ENCODE measurements at places on chromosomes 13 and 19.

DNA sequence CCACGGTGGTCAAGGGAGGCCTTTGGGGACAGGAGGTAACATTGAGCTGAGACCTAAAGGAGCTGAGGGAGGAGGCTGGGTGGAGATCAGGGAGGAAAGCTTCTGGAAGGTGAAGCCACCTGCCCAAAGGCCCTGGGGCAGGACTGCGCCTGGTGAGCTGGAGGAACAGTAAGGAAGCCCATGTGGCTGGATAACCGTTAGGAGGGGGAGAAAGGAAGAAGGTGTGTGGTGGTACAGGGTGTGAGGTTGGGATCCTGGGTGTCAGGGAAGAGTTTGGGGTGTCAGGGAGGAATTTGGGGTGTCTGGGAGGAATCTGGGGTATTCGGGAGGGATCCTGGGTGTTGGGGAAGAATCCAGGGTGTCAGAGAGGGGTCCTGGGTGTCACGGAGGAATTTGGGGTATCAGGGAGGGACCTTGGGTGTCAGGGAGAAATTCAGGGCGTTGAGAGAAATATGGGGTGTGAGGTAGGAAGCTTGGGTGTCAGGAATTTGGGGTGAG, 695 bp downstream of the TICAM1 start:
- ATAC-seq = peak; percentile 18

DNA sequence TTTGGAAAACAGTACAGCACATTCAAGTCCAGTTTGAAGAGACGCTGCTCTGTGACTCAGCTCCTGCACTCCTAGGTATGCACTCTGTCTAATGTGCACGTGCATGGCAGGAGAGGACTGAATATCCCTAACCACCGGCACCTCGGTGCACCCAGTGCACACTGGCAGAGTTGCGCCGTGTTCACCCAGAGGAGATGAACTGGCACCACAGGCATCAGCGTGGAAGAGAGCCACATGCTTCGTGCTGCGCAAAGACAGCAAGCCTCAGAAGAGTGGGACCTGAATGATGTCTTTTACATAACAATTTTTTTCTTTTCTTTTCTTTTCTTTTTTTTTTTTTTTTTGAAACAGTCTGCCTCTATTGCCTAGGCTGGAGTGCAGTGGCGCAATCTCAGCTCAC, 122.3 kb downstream of the DPF1 start:
- ATAC-seq = no peak

- ATAC-seq = no peak
Observed at GRCh38 chr13:99256709-99257108, 1.5 kb downstream of the GPR18 start.

GRCh38 chr13:41579881-41580280, 122.5 kb downstream of the RGCC start:
- ATAC-seq = no peak

GRCh38 chr13:42561752-42562467, 12.0 kb upstream of the TNFSF11 start:
- ATAC-seq = no peak

GRCh38 chr13:50594276-50595051, 249.0 kb downstream of the DLEU7 start:
- ATAC-seq = no peak

DNA sequence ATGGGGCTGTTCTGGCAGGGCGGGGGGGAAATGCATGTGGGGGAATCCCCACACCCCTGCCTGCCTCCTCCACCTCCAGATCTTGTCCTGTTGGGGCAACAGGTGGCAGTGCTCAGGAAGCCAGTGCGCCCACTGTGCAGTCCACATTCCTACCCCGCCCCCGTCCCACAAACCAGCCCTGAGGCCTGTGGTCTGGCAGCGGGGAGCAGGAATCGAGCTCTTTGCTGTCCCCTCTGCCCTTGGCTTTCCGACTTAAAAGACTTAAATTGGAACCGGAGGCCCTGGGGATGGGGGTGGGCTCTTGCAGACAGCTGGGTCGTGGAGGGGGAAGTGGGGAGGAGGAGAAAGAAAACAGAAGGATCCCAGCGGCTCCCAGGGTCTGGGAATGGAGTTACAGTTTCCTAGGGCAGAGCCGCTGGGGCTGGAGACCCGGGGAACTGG, 4.3 kb downstream of the NANOS3 start:
- no peak for ATAC-seq

DNA sequence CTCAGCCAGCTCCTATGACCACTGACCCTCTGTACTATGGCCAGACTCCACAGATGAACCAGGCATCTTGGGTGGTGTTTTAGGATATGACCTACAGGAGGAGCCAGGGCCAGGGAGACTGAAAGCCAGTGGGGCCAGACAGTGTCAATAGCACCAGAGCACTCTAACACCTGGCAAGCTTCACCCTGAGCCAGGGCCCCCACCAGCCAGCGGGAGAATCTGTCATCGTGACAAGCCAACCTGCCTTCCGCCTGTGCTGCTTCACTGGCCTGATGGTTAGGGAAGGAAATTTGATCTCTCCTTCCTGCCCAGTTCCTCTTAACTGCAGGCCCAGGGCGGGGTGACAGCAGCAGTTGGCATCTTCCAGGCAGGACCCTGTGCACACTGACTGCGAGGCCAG, 222.4 kb downstream of the UQCRFS1 start:
- no peak for ATAC-seq

- no peak for ATAC-seq
Observed at GRCh38 chr19:10826231-10826630, 9.8 kb downstream of the TMED1 start.

- ATAC-seq = peak; percentile 73
Observed at GRCh38 chr19:19214892-19215291, 3.1 kb downstream of the NCAN start.

DNA sequence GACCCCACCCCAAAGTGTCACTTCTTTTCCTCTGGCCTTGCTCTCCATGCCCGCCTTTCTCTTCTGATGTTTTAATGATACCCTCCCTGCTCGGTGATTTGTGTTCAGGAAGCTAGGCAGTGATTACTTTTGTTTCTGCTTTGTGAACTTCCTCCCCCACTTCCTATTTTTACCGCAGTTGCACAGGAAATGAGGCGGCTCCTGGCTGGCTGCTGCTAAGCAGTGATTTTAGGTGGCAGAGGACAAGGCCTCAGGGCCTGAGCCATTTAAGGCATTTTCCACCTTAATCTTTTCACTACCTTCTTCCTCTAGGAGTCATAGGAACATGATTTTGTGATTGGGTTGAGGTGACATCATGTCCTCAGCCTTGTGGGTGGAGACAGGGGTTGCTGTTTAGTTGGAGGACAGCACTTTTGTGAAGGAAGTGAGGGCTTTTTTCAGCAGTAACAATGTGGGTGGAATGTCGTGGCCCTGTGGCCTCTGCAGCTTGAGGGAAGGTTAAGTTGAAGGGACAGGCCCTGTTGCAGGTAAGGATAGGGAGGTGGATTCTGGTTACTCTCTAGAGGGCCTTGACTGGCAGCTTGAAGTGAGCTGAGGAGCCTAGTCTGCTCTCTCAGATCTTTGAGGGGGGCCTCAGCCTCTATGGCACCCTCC, 15.7 kb downstream of the GARRE1 start:
- peak; percentile 47 for ATAC-seq

GRCh38 chr13:101019126-101019525, 344.5 kb upstream of the TMTC4 start:
- peak; percentile 32 for ATAC-seq

DNA sequence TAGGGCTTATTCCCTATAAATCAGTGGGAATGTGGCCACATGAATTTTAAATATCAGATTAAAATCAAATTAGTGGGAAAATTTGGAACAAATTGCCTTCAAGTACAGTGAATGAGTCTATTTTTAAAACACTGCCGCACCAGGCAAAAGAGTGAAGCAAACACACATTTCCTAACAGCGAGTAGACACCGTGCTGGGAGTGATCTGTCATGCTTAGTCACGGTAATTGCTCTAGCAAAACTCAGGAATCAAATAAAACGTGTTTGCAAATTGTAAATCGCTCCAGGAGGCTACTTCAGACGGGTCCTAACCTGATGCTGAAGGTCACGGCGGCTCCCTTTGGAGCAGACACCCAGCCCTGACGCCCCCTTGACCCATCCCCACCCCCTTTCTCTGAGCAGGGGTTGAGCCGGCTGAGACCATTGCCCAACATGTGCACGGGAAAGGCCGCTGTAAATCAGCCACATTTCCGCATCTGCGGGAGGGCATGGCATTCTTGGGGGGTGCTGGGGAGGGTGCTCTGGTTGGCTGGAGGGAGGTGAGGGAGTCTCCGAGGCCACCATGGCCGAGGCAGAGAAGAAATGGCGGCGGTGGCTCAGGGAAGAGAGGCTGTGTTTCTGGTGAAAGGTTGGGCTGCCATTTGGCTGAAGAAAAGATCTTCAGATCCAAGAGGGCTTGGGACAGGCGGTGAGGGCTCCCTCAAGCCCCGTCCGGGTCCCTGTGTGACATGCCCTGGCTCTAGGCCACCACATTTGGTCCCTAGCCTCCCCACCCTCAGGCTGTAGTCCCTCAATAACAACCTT, 8.9 kb downstream of the CEBPA start:
- ATAC-seq = peak; percentile 68

DNA sequence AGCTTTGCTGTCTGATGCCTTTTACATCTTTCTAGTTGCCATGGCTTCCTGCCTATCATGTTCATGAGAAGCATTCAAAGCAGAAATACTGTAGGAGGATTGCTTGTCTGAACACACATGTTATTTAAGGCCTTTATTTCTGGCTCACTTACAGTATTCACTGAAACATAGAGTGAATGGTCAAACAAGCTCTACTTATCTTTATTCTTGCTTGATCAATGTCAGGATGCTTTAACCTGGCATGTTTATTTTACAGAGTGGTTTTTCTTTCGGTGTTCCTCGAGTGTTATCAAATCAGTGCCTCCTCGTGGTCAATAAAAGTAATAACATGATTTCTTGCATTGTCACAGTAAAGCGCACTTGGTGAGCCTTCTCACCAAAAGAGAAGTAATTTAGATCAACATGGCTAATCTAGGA, 73.5 kb upstream of the PCDH17 start:
- no peak for ATAC-seq

GRCh38 chr19:17406887-17407196, 1.4 kb upstream of the BST2 start:
- no peak for ATAC-seq

- ATAC-seq = no peak
Observed at GRCh38 chr13:60662595-60662994, 265.6 kb downstream of the TDRD3 start.

- ATAC-seq = no peak
Observed at GRCh38 chr13:23146006-23146405, 34.8 kb upstream of the SGCG start.

- ATAC-seq = no peak
Observed at GRCh38 chr13:73740666-73741065, 393.5 kb downstream of the KLF12 start.

DNA sequence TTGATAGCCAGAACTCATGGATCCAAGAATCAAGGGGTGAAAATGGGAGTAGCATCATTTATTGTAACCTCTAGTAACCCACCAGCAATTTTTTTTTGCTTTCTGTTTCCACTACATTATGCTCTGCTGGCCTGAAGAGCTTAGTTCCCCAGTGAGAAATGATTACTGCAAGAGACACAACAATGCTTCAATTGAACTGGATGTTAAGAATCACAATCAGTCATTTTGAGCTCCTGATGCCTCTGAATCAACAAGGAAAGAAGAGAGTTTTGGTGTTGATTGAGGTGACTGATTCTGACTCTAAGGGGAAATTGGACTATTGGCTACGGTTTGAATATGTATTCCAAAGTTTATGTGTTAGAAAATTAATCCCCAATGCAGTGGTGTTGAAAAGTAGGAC, 1084.4 kb downstream of the SLITRK1 start:
- ATAC-seq = no peak

- peak; percentile 48 for ATAC-seq
Observed at GRCh38 chr19:40284501-40285352, at the start of gene AKT2. TSS of gene AKT2 (minus strand) at chr19:40285345. CDS start at chr19:40265267, 20,078 bp downstream.

GRCh38 chr13:113561417-113562084, 23.0 kb upstream of the TFDP1 start:
- ATAC-seq = no peak

- ATAC-seq = peak; percentile 83
Observed at GRCh38 chr19:4556597-4557127, 2.8 kb downstream of the SEMA6B start.

- ATAC-seq = peak; percentile 88
Observed at GRCh38 chr13:29595380-29596063, at the start of gene SLC7A1. TSS of gene SLC7A1 (minus strand) at chr13:29595688. CDS start at chr13:29536188, 59,500 bp downstream.

- no peak for ATAC-seq
Observed at GRCh38 chr13:109819874-109820273, 33.5 kb upstream of the IRS2 start.

DNA sequence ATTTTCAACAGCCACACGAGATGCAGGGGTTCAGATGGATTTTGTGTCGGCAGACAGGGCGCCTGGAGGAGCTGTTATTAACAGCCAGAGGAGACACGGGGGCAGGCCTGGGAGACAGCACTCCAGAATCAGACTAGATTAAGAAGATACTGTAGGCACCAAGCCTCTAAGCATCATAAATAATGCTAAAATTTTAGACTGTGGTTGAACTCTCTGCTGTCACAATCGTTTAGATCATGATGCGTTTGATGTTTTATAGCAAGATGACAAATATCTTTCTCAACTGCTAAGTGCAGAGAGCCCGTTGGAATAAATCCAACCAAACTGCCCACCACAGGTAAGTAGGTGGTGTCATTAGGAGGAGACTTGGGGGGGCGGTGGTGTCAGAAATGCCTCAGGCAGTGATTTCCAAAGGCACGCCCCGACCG, 63.9 kb downstream of the CEBPG start:
- ATAC-seq = peak; percentile 61

GRCh38 chr13:103145442-103145841, 79.2 kb upstream of the SLC10A2 start:
- ATAC-seq = no peak

DNA sequence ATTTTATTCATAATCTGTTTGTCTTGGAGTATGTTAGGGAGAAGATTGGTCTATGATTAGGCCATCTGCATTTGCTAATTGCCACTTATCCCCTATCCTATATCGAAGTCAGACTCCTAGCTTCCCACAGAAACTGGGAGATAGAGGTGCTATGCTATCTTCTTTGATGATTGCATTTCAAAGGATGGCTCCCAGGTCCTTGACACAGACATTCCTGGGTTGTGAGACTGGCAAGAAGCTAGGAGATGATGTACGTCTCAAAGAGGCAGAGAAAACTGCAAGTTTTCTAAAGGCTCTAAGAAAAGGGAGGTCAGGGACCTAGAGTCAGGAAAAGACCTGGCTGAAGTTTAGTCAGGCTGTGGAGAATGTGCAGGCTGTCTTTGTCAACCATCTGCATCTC, 1251.9 kb downstream of the PCDH17 start:
- ATAC-seq = no peak

Data from SK-N-SH treated with all-trans-retinoic acid at 6 μM for 48 hours (cell line).